ENCODE measurements at places on chromosomes 16 and 17.
A peak's percentile ranks its signal among the peaks of the same experiment; 100 is the strongest.

DNA sequence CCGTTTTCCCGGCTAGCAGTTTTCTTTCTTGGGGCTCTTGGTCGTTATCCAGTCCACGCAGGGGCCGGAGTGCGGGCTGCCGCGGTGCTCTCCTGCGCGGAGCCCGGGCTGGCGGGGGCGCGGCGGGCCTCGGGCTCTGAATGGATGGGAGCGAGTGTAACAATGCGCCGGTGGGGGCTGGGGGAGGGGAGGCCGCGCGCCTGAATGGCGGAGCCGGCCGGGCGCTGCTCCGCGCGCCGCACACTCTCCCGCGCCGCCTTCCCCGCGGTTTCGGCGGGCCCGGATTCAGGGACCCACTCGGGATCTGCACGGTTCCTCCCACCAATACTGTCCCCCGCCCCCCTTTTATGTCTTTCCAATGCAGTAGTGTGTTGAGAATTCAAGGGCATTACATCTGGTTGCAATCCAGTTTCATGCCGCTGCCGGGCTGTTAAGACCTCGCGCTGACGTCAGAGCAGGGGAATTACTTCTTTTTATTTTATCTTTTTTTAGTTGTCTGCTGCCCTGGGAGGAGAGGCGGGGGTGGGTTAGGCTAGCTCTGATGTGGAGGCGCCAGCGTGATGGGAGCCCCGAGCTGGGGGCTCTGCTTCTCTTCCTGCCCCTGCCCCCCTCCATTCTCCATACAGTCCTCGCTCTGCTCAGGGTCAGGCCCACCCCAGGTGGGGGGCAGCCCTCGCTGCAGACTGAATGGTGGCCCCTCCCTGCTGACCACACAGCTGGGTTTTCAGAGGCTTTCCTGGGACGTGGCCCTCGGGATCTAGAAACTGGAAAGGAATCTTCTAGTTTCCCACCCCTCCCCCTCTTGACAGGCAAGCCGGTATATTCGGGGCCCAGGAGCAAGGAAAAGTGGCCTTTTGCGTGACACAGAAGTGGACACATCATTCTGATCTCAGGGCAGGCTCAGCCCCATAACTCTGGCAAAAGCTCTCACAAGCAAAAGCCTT lies 1.8 kb downstream of the RAI1 start:
- H3K27ac ChIP-seq: peak overlapping the region; percentile 79
- DNase-seq: no peak
- H3K4me1 ChIP-seq: peaks cover 30% of the 10 kb centered on the region
- no peaks in the 10 kb centered on the region for H3K36me3 ChIP-seq
- peak overlapping the region; percentile 93 for H3K4me3 ChIP-seq

DNA sequence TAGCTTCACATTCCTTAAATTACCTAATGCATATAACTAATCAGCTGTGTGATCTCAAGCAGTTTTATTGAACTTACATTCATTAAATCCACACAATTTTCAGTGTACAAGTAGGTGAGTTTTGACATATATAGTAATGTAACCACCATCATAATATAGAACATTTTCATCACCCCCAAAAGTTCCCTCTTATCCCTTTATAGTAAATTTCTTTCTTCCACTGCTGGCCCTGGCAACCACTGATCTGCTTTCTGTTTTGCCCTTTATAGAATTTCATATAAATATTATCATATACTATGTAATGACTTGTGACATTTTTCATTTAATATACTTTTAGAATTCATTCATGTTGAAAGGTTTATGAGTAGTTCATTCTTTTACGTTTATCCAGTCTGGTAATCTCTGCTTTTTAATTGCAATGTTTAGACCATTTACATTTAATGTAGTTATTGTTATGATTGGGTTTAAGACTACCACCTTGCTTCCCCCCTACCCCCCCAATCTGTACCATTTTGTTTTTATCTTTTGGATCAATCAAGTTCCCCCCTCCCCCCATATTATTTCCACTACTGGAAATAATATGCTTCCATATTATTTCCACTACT lies 125.3 kb upstream of the NACA2 start:
- DNase-seq: no peak
- no peak overlapping the region for H3K4me3 ChIP-seq
- H3K4me1 ChIP-seq: no peaks in the 10 kb centered on the region
- H3K27ac ChIP-seq: no peak overlapping the region
- H3K27me3 ChIP-seq: no peaks in the 10 kb centered on the region

GRCh38 chr17:18139949-18140348 lies 31.4 kb downstream of the MYO15A start:
- H3K4me3 ChIP-seq: no peak overlapping the region
- DNase-seq: no peak
- no peaks in the 10 kb centered on the region for H3K36me3 ChIP-seq

DNA sequence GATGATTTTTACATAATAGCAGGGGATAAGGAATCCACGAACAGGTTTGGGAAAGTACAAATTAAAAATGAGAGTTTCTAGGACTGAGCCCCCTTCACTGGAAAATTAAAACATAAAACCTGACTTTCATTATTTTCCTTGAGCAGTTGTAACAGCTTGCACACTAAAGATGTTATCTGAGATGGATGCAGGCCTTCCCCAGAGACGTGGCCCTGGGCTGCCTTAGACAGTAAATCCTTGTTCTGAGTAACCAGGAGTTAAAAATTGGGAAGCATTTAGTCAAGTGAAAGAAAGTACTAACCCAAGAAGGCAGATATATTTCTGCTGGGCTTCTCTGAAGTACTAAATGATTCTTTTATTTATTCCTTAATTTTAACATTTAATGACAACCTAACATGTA lies 432.2 kb upstream of the KIF2B start:
- DNase-seq: no peak
- no peak overlapping the region for H3K27ac ChIP-seq
- H3K4me1 ChIP-seq: no peaks in the 10 kb centered on the region

- no peak overlapping the region for H3K27ac ChIP-seq
- no peak overlapping the region for H3K4me3 ChIP-seq
- no peaks in the 10 kb centered on the region for H3K27me3 ChIP-seq
- H3K4me1 ChIP-seq: no peaks in the 10 kb centered on the region
Measured at GRCh38 chr17:80113033-80113484, 11.7 kb downstream of the GAA start.

DNA sequence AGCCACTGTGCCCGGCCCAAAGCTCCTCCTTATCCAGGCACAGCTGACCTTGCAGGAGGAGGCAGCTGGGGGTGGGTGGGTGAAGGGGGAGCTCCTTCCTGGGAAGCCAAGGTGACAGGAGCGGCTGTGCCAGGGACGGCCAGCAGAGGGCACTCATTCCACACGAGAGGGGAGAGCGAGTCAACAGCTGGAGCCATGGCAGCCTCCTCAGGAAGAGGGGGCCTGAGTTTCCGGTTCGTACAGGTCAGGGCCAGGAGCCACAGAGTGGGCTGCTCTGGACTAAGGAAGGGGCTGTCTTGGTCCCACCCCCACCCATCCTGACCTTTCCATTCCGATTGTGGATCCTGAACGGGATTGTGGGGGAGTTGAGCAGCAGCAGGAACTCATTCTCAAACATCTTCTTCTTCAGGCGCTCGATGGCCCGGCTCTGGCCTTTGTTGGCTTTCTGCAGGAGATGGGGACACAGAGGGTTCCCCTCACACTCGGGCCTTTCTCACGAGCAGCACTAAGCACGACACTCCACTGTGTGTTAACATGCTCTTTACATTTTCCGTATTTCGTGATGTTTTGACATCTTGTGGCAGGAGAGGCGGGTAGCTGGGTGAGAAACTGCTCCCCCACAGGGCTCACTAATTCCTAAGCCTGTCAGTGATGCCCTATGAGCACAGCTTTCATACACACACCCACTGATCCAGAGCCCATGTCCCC lies 61.6 kb downstream of the TIMM22 start:
- H3K36me3 ChIP-seq: peaks cover 8% of the 10 kb centered on the region
- H3K4me1 ChIP-seq: no peaks in the 10 kb centered on the region
- no peaks in the 10 kb centered on the region for H3K27me3 ChIP-seq
- no peak overlapping the region for H3K27ac ChIP-seq

DNA sequence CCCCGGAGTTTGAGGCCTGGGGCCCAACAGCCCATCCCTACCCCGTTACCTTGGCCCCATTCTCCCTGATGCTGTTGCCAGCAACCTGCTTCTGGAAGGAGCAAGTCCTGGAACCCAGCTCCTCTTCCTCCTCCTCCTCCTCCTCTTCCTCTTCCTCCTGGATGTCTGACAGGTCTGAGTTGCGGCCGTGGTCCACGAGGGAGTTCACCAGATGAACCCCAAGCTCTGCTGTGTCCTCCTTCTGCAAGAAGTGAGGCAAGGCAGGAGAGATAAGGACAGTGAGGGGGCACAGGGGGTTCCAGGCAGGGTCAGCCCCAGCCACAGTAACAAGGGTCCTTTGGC lies 18.7 kb downstream of the TSPOAP1 start:
- H3K27me3 ChIP-seq: no peaks in the 10 kb centered on the region
- H3K27ac ChIP-seq: no peak overlapping the region
- DNase-seq: no peak
- H3K36me3 ChIP-seq: peaks cover 13% of the 10 kb centered on the region
- peaks cover 16% of the 10 kb centered on the region for H3K4me1 ChIP-seq

GRCh38 chr16:23302045-23302956 lies at the start of gene SCNN1B:
SCNN1B (plus strand) TSS chr16:23302302; CDS start chr16:23348600, 46,298 bp downstream.
- no peak within 1 kb of the TSS for H3K4me3 ChIP-seq
- H3K27ac ChIP-seq: no peak within 1 kb of the TSS
- H3K27me3 ChIP-seq: peaks cover 28% of the 10 kb centered on the region
- no peaks in the 10 kb centered on the region for H3K4me1 ChIP-seq

DNA sequence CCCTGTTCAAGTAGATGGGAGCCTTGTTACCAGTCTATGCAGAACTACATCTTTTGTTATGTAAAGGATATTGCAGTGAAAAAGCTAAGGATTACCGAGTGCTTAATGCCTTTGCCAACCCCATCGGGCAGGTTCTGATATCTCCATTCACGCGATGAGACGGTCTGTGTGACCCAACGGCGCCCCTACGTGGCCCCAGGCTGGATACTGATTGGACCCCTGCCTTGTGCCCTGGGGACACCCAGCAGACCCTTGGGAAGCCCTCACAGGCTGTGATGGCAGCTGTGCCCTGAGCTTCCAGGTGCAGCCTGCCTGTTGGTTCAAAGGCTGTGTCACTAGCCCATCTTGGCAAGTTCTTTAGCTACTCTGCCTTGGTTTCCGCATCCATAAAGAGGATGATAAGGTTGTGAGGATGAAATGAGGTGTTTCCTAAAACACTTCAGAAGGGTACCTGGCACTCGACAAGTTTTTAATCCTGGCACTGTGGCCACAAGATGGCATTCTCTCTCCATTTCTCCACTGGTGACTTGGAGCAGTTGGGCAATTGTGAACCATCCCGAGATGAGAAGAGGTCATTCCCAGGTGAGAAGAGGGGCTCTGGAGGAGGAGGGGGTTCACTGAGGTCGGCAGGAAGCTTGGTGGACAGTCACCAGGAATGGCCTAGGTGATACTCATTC lies 33.6 kb downstream of the HAPSTR1 start:
- peak overlapping the region; percentile 45 for H3K27ac ChIP-seq
- peaks cover 55% of the 10 kb centered on the region for H3K4me1 ChIP-seq
- H3K36me3 ChIP-seq: no peaks in the 10 kb centered on the region
- no peak overlapping the region for H3K4me3 ChIP-seq

GRCh38 chr17:15915961-15916360 lies 29.0 kb upstream of the ADORA2B start:
- no peaks in the 10 kb centered on the region for H3K36me3 ChIP-seq
- H3K4me3 ChIP-seq: no peak overlapping the region
- H3K4me1 ChIP-seq: peaks cover 19% of the 10 kb centered on the region
- no peak overlapping the region for H3K27ac ChIP-seq
- no peak for DNase-seq
- peaks cover 5% of the 10 kb centered on the region for H3K27me3 ChIP-seq

GRCh38 chr16:58478427-58478826 lies 21.5 kb upstream of the NDRG4 start:
- peaks cover 12% of the 10 kb centered on the region for H3K27me3 ChIP-seq
- H3K4me3 ChIP-seq: no peak overlapping the region
- DNase-seq: no peak
- H3K36me3 ChIP-seq: no peaks in the 10 kb centered on the region

GRCh38 chr17:9356488-9356911 lies 219.1 kb downstream of the STX8 start:
- no peaks in the 10 kb centered on the region for H3K27me3 ChIP-seq
- no peak overlapping the region for H3K27ac ChIP-seq
- no peaks in the 10 kb centered on the region for H3K36me3 ChIP-seq
- H3K4me1 ChIP-seq: no peaks in the 10 kb centered on the region

- peaks cover 9% of the 10 kb centered on the region for H3K4me1 ChIP-seq
- DNase-seq: no peak
- no peak overlapping the region for H3K27ac ChIP-seq
- H3K27me3 ChIP-seq: no peaks in the 10 kb centered on the region
Measured at GRCh38 chr16:56700195-56700594, 17.9 kb downstream of the MT1X start.

DNA sequence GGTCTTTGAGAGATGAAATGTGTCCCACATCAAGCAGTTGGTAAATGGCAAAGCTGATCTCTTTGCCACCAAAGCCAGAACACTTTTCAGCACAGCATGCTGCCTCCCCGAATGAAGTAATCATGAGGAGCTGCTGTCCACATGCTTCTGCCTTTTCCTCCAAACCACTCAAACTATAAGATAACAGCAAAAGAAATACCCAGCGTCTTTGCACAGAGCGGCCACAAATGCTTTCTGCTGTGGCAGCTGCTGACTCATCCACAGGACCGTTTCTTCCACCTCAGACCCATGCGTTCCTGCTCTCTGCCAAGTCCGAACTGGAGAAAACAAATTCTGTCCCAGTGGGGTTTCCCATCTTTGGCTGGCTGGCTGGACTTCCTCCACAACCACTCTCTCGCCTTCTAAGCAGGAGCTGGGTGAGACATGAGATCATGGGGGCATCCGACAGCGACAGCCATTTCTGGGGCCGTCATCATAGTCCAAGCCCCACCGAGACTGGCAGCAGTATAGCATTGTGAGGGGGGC lies 27.1 kb downstream of the TBC1D3B start:
- peaks cover 62% of the 10 kb centered on the region for H3K4me1 ChIP-seq
- H3K36me3 ChIP-seq: no peaks in the 10 kb centered on the region
- peak overlapping the region; percentile 78 for H3K27ac ChIP-seq
- H3K4me3 ChIP-seq: peak overlapping the region; percentile 84

DNA sequence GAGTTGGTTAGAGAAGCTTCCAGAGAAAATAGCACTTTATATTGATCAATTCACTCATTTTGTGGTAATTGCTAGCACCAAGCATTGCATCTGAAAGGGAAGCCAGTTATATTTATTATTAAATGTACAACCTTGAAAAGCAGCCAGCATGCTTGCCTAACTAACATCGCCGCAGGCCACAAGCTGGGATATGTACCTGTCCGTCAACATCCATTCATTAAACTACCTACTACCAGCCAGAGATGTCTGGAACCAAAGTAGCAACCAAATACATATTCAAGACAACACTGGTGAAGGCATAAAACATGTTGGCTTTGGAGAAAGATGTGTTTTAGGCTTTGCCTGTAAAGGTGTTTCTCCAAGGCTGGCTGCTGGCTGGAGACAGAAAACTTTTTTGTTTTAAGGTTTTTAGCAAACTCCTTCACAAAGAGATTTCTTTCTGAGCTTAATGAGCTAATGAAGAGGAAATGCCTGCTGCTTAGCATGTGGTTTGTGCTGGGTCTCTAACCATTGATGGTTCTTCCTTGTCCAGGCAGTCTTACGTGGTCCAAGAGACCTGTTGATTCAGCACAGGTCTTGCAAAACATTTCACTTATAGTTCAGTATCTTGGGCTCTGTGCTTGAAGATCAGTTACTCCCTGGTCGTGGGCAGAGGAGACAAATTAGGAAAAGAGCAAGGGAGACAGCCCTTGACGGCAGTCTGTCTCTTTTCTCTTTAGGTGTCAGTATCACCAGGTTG lies 3.1 kb downstream of the ITPRIPL2 start:
- peaks cover 13% of the 10 kb centered on the region for H3K4me1 ChIP-seq
- H3K27me3 ChIP-seq: peaks cover 20% of the 10 kb centered on the region
- peak overlapping the region; percentile 83 for H3K4me3 ChIP-seq
- no peak for DNase-seq
